ENCODE measurements at places on chromosomes 2 and 18. TPM values are rescaled to one million over a fixed set of nuclear protein-coding genes. Genes with fewer than 3 reads are reported as not detected.
A peak's percentile ranks its signal among the peaks of the same experiment; 100 is the strongest.

Gene SLC9A4
- total RNA-seq, result 0.11 TPM

Gene THOC1
- 99.1 TPM for total RNA-seq

Gene RAD51AP2
- not detected for total RNA-seq

Gene SAG
- total RNA-seq, result 1.7 TPM

Gene REG3G
- not detected for total RNA-seq

Gene CDCA7
- total RNA-seq, result 53.7 TPM

Gene TMEM131
- total RNA-seq, result 36.4 TPM

Gene HK2
- total RNA-seq, result 71.6 TPM

Gene LOXL3
- total RNA-seq, result 2.0 TPM

Gene KCNJ3
- total RNA-seq, result not detected

Gene RTKN
- 1.2 TPM for total RNA-seq

GRCh38 chr2:56100791-56101312 is 82.9 kb upstream of the CCDC85A start:
- ATAC-seq, result no peak

DNA sequence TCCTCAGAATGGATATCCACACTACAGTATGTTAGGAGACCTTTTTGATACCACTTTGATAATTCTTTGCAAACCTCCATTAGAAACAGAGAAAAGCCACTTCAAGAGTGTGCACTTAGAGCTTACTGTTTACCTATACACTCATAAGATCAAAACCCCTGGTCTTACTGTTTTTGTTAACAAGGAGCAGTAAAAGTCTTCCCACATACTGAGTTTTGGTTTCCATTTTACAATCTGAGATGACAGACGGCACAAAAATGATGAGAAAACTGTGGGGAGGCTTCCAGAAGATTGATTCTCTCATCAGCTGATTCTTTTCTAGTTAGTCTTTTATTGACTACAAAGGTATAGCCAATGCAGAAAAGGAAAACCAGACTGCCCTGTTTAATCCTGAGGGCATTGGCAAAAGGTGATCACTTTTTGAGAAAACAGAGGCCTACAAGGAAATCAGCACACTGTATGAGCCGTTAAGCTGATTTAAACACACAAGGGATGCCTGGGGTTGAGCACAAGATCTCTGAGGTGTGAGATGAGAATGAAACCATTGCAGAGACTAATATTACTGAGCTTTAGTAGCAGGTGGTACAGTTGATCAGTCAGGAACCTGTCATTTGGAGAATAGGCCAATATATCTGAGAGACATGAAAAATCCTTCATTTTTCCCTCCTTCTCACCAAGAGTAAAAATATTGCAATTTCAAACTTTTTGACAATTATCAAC is 368.6 kb downstream of the GRB14 start:
- no peak for ATAC-seq

- ATAC-seq, result no peak
These were observed 196.5 kb downstream of the TFCP2L1 start for GRCh38 chr2:121088251-121089165.

DNA sequence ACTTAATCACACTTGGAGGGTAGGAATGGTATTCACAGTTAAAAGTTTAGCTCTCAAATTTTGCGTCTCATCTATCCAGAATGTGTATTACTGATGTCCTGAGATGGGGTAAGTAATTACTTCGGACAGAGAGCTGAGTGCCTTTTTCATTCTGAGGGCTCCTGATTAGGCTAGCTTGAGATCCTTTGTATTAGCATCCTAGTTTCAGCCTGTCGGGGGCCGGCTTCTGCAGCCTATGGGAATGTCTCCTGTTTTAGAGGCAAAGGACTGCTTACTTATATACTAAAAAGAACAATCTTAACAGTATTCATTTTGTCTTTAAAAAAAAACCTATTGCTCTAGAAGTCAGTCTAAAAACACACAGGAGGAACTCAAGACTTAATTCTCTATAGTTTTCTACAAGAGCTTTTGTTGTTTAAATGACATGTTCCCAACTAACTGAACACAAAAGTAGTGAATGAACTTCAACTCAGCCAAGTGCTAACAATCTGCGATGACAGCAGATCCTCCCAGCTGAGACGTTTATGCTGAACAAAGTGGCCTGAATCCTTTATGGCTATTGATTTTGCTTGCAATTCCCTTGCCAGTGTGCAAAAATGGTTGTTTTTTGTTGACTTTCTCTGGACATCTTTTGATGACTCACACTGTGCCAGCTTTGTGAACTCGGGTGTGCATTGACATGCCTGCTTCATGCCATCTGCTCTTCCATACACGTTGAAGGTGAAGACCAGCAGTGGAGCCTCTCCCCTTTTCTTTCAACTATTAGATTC is 118.7 kb downstream of the LYPD6B start:
- ATAC-seq, result no peak

GRCh38 chr2:29259221-29259620 is 144.0 kb downstream of the CLIP4 start:
- no peak for ATAC-seq

GRCh38 chr2:101985101-101985792 is 6.5 kb upstream of the IL1R2 start:
- no peak for ATAC-seq

- no peak for ATAC-seq
These were observed 9.3 kb upstream of the LRRC30 start for GRCh38 chr18:7221424-7222155.

DNA sequence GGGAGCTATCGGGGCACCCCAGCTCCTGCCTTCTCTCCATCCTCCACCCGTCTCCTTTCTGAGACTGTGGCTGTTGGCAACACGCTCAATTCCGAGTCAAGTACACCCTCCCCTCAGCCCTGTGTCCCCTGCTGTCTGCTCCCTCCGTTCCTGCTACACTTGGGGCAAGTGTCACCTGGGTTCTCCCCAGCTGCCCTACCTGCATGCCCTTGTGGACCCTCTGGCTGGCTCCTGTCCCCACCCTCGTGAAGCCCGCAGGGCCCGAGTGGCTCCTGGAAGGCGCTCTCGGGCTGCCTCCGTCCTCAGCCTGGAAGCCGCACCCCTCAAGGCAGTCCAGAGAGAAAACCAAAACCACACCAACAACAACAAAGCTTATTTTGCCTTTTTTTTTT is 33.9 kb downstream of the PDIA6 start:
- ATAC-seq, result no peak

GRCh38 chr2:66538291-66538690 is 103.4 kb downstream of the MEIS1 start:
- no peak for ATAC-seq

DNA sequence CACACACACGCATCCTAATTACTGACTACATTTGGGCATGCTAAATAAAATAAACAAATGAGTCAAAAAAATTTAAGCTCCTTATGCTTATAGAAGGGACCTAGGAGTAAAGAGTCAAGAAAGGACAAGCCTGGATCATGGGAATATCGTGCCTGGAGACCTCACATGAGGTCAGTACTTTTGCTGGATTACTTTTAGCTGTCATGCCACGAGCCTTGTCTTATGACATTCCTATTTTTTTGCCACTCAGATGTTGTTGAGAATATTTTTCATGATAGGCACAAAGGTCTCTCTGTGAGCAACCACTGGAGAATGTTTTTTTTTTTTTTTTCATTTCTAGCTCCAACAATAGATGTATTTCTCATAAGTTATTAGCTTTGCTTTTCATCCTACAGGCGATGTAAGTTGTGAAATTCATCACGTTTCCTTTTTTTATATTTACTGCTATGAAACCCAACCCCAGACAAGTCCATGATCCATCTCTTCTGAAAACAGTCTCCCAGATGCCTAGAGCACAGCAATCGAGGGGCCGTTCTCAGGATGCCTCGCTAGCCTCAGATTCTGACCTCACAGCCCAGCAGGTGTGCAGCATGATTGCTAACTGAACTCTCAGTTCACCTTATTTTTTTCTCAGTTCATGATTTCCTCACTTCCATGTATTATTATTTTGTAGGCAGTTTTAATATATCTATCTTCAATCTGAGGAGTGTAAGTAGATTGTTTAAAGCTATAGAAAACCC is 464.5 kb downstream of the IRS1 start:
- ATAC-seq, result no peak

GRCh38 chr18:7535436-7536205 is 31.5 kb upstream of the PTPRM start:
- no peak for ATAC-seq

GRCh38 chr2:105977212-105977611 is 216.9 kb downstream of the UXS1 start:
- ATAC-seq, result peak; percentile 68

GRCh38 chr2:11590193-11590592 is 56.3 kb downstream of the GREB1 start:
- no peak for ATAC-seq

- ATAC-seq, result no peak
These were observed 182.5 kb downstream of the ACKR3 start for GRCh38 chr2:236752096-236752495.

GRCh38 chr2:22885245-22885644 is 499.7 kb upstream of the KLHL29 start:
- ATAC-seq, result no peak

- ATAC-seq, result no peak
These were observed 148.3 kb upstream of the SRD5A2 start for GRCh38 chr2:31729065-31729439.

DNA sequence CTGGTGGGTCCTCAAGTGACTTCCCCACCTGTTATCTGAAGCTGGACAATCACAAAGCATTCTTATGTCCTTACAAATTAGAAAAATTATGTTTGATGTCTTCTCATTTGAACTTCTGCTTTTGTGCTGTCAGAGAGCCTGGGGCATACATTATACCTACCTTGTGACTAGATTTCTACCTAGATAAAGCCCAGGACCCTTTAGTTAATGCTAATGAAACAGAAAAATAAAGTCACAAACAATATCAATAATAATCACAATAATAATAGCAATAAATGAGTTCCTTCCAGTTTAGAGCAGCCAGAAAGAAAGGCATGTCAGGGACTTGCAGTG is 456.4 kb downstream of the SETBP1 start:
- no peak for ATAC-seq

GRCh38 chr2:109382226-109382895 is 231.4 kb downstream of the SEPTIN10 start:
- ATAC-seq, result no peak

DNA sequence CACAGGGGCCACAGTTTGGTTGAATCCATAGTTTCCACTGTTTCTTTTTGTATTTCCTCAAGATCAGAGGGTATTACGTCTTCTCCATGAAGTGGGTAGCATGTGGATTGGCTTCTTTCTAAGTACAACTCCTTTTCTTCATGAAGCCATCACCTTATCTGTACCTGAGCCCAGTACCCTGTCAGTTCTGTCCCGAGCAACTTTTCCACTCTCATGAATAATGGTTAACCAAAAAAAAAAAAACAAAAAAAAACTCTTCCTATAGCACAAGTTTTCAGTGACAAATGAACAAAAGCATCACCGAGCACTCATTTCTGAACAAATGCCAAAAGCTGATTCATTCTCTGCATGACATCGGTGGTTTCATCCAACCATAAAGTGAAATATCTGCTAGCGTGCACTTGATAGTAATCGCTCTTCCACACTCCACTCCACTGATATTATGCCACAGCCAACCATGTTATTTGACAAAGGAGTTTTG is 53.0 kb upstream of the CCDC150 start:
- peak; percentile 63 for ATAC-seq

DNA sequence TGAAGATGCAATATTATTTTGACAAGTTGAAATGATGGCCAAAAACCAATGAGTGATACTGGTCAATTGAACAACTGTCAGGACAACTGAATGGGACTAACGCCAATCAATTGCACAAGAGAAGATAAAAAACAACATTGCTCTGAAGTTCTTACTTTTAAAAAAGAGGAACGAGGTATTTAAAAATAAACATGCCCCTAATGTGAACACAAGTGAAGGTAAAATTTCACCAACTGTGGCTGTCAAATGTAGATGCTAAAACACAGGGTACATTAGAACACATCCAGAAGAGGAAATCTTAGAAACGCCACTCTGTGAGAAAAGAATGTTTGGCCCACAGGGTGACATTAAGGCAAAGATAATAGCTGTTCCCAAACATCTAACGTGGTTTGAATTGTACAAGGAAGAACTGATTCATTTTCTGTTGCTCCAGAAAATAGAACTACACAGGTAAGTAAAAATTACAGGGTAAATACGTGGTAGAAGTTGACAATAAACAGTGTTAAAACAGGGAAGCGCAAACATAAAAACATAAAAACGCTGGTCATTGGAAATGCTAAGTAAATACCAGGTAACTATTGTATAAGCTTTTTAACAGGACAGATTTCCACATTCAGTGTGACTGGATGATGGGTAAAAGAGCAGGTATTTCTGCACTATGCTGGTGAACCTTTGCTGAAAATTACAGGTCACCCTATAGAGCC is 20.3 kb downstream of the LONRF2 start:
- ATAC-seq, result no peak

All from activated T-helper 17 cell treated with anti-CD3 and anti-CD28 coated beads, Interleukin-2, amount 50 U/mL, for 72 hours (primary cell).